T follicular helper cell (primary cell): ENCODE measurements at places on chromosomes 1 and 21.

GRCh38 chr21:34625030-34625593 lies 10.2 kb upstream of the RCAN1 start:
- DNase-seq, result no peak

DNA sequence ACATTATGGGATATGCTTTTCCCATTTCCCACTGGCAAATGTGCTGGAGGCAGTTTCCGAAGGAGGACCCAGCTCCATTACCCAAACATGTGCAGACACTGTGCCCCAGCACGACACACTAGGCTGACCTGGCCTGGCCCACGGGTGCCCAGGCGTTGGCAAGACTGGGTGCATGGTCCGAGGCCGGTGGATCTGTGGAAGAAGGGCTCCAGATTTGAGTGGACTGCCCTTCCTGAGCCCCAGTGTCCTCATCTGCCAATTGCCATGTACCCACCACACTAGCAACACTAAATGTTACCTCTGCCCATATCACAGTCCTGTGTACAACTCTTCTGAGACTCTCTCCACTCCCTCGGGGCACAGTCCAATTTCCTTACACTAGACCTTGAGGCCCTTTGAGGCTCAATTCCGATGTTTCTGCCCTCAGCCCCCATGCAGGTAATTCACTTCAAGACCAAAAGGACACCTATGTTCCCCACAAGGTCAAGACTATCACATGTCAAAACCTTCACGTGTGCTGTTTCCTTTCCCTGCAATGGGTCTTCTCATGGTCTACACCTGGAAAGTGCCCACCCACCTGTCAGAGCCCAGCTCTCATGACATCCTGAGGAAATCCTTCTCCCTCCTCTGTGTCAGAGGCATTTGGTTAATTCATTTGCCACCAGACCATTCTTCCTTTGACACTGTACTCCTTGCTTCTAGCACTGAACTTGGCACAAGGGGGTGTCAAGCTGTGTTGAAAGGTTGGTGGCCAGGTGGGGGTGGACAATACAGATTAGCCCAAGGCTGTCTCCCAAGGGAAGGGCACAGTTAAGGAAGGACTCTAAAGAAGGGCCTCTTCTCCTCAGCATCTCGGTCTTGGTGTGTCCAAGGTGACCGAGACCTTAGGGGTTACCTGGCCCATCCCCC lies 124.9 kb downstream of the DMRTB1 start:
- DNase-seq, result no peak

DNA sequence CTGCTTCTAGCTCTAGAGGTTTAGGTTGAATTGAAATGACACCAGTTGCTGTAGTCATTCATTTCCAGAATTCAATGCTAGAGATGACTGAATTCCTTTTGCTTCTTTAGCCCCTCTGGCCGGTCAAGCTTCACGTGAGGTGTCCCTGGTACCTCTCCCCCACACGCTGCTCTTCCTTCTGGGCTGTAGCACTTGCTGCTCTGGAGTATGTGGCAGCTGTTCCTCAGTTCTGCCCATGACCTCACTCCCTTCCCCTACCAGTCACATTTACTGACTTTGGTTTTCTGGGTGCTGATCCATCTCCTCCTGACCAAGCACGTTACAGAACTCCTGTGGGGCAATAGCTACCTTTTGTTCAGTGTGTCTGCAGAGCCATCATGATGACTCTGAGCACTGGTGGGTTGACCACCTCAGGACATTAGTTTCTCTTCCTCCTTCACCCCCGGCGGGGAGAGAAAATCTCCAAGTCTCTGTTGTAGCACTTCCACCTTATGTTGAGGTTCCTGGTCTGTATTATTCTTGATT lies 128.1 kb downstream of the HHAT start:
- DNase-seq, result no peak

GRCh38 chr1:174995916-174996315 lies 3.8 kb upstream of the CACYBP start:
- DNase-seq, result no peak

DNA sequence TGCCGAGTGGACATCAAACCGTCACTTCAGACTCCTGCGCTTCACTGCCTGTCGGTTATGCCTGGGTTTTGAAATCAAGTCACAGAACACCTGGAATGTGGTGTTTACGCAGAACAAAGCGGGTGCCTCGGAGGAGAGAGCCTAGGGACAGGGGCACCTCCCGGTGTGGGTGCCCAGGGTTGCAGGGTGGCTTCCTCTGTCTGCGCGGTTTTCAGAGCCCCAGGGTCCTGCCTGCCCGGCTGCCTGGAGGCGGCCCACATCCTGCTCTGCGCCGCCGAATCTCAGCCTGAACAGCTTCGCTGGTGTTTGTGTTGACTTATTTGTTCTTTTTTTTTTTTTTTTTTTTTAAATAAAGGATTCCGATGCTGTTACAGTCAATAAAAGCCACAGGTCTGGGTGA lies 113.5 kb upstream of the COL6A1 start:
- DNase-seq, result no peak

DNA sequence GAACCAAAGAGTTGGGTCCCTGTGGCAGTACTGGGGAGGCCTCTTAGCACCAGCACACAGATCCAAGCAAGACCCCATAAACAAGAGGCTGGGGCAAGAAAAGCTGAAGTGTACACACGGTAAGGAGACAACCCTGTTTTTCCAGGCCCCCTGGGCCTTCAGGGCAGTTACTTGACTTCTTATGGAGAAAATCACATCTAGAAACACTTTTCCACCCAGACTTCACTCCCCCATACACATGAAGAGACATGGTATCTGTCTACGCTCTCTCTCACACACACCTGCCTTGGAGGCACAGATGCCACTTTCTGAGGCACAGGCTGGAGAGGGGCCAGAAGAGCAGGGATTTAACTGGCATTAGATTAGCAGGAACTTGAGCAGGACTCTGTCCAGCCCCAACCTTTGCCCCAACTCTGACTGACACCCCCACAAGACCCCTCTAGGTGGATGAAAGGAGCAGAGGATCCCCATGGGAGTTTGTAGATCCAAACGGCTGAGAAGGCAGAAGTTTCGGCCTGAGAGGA lies 2.2 kb downstream of the CERS2 start:
- no peak for DNase-seq

- DNase-seq, result no peak
Observed at GRCh38 chr1:8496473-8496872, 178.6 kb downstream of the SLC45A1 start.

DNA sequence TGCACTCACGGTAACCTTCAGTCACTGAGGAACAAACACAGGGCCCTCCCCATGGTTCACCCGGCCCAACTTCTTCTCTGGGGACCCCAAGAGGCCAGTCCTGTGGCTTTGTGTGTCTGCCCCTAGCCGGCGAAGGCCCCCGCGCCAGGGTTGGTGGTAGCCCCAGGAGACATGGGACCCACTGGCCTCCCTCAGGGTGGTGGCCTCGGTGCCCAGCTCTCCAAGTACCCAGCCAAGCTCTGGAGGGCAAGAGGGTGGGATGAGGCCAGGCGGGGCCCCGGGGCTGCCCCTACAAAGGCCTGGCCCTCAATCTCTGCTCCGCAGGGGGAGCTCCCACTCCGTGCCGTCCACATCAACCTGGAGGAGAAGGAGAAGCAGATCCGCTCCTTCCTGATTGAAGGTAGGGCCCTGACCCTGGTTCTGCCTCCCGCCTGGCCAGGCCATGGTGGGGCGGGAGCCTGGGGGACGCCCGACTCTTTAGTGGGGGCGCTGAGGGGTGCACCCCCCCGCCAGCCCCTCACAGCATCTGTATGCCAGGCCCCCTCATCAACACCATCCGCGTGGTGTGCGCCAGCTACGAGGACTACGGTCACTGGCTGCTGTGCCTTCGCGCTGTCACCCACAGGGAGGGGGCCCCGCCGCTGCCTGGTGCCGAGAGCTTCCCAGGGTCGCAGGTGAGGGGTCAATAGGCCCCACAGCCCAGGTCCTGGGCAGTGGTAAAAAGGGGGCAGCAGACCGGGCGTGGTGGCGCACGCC lies 5.6 kb downstream of the PLEKHN1 start:
- no peak for DNase-seq

DNA sequence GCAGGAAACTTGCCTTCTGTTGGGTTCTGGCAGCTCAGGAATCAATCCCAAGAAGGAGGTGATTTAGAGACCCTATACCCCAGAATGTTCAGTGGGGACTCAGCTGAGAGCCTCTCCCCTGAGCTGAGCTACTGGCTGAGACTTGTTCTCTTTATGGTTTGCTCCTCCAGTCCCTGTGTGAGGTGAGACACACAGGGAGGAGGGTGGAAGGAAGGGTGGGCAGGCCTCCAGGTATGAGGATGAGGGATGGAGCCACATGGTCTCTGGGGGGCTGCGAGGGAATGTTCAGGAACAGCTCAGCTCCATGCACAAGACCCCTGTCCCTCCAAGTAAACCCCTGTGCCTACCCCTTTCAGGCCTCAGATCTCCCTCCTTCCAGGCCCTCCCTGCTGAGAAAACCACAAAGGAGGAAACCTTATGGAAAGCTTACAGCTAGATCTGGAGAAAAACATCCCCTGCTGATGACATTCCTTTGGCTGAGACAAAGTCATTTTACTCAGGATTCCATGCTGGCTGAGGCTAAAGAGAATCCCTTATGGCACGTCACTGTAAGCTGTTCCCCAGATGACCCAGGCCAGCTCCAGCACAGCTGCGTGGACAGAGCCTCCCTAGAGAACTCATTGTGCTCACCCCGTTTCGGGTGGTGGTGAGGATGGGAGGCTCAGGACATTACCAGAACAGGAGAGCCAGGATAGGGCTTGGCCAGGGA lies 91.5 kb upstream of the IPO9 start:
- no peak for DNase-seq
